ENCODE measurements at places on chromosomes 13 and 19. TPM values are rescaled to one million over a fixed set of nuclear protein-coding genes. Genes with fewer than 3 reads are reported as not detected.

GRCh38 chr13:95643936-95644598 is 439 bp downstream of the DZIP1 start:
- DNase-seq: no peak

DNA sequence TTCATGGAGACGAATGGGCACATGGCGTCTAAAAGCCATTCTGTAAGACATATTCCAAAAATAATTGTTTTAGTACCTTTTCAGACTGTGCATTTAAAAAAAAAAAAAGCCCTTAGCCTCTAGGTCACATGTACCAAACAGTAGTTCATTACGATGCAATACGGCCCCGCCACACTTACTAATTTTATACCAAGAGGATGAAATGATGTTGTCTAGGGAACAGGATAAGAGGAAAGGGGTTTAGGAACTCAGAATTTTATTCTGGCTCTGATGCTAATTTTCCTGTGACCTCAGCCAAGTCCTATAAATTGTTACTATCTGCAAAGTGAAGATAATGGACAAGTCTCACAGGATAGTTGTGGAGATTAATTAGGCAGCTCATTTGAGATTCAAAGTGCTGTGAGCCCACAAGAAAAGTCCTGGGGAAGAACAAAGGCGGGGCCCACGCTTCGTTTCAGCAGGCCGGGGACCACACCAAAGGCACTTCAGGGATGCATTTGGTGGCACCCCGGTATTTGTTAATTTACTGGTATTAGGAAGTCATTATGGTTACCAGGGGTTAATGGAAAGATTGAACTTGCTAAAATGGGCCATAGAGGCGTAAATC is 511.1 kb downstream of the IRS2 start:
- DNase-seq: no peak

DNA sequence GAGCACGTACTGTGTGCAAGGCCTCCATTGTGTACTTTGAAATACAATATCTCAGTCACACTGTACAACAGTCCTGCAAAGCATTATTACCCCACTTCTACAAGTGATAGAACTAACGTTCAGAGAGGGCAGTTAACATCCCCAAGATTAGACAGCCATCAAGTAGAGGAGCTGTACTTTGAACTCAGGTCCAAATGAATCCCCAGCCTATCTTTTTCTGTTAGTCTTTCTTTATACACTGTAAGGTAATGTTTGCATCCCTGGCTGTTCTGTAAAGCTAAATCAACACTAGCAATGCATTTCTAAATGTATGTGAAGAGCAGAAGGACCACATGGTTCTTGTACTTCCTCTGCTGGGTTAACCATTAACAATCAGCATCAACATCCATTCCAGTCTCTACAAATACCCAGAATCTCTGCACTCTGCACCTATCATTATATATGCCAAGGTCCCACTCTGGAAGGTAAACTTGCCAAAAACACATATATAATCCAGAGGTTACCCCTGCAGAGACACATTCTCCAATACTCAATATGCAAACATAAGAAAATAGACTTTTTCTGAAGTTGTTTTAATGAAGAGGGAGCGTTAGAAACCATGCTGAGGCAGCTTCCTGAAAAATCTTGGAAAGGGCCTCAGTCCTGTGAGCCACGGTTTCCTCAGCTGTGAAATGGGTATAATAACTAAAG is 182.3 kb downstream of the MZT1 start:
- DNase-seq: no peak

DNA sequence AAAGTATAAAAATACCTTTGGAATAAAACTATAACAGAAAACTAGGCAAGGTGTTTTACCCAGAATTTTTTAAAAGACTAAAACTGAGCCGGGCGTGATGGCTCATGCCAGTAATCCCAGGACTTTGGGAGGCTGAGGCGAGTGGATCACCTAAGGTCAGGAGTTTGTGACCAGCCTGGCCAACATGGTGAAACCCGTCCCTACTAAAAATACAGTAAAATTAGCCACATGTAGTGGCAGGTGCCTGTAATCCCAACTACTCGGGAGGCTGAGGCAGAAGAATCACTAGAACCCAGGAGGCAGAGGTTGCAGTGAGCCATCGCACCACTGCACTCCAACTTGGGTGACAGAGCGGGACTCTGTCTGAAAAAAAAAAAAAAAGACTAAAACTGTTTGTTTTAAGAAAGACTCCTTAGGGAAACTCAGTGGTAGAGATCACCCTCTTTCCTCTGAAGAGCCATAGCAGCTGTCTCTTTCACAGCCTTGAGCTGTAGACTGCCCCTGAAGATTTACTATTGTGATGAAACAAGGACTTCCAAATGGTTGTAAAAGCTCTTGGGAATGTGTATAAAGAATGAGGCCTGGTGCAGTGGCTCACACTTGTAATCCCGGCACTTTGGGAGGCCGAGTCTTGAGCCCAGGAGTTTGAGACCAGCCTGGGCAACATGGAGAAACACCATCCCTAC is 14.7 kb upstream of the KCTD4 start:
- DNase-seq: no peak

GRCh38 chr19:19551853-19552192 is 13.8 kb downstream of the CILP2 start:
- DNase-seq: no peak

DNA sequence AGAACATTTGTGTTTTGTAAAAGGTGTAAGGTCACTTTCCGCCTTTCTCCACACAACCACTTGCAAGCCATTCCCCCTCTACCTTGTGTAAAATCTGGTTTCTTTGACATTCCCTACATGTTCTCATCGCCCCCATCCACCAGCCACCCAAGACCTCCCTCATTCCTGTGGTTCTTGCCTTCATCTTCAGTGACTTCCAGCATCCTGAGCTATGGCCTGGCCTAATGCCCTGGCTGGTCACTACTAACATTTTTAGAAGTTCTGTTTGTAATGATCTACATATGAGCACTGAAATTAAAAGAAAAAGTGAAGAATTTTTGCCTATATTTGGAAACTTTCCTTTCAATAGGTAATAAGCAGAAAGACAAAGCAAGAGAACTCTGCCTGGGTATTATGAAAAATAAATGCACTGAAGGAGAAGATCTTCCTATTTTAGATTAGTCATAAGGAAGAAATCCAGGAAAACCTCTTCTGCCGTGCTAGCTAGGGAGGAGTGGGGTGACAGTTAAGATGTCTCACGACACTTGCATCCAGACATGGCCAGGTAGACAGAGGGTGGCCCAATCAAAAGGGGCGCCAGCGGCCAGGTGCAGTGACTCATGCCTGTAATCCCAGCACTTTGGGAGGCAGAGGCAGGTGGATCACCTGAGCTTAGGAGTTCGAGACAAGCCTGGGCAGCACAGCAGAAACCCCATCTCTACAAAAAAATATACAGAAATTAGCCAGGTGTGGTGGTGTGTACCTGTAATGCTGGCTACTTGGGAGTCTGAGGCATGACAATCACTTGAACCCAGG is 28.1 kb upstream of the MPHOSPH8 start:
- DNase-seq: no peak

DNA sequence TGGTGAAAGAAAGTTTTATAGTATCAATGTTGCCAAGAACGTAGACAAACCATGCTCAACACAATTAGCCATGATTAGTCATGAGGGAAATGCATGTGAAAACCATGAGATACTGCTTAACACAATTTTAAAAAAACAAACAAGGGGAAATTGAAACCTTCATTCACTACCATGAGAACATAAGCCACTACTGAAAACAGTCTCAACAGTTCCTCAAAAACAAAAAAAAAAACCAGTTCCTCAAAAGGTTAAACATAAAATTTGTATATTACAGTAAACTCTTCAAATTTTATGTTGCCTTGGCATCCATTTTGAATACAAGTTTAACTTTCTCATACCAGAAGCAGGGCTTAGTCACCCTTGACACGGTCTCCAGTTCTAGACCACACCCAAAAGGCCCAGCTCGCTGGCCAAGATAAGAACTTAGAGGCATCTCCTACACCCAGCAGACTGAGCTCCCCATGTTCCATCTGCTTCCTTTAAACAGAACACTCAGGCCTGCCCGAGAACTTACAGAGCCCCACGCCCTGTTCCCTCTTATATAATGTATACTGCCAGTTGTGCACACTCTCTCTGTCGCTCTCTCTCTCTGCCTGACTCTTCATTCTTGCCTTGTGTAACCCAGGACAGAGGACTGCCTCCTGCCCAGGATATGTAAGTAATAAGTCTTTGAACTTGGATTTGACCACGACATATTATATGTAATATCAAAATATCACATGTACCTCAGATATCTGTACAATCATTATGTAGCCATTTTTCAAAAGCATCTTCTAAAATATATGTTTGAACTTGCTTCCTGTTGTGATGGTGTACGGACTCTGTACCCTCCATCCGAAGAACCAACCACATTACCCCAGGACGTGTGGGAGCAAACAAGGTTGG is 67.4 kb downstream of the STK24 start:
- peak; percentile 78 for DNase-seq

- DNase-seq: no peak
Measured at GRCh38 chr19:15372470-15372869, 7.1 kb downstream of the AKAP8 start.

GRCh38 chr13:29473166-29473565 is 122.3 kb downstream of the SLC7A1 start:
- no peak for DNase-seq

DNA sequence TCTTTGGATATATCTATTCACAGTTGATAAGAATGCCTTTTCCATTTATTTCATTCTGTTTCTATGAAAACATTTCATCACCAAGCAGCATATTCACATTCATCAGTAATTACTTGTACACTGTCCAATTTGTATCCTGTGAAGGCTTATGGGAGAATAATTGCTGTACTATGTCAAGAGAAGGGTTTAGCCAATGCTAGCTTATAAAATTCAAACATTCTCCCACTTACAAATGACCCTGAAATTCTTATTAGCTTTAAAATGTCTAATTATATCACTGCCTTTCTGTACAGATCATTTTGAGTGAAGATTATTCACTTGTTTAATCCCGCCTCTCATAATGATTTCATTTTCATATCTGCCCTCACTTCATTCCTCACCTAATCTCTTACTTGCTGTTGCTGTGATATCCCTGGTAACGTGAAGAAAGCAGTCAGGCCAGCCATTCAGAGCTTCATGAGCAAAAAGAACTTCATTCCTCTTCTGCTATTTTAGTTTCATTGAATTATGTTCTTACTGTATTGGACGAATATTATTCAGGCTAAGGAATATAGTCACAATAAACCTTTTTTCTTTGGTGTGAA is 778.7 kb downstream of the OLFM4 start:
- DNase-seq: no peak

AP2A1 gene
- total RNA-seq: 92.1 TPM

LCP1 gene
- total RNA-seq: 12.8 TPM

POU4F1 gene
- not detected for total RNA-seq

CARS2 gene
- 43.0 TPM for total RNA-seq

Measured in colonic mucosa (tissue), 4 donors.